Stimulated activated CD4-positive, alpha-beta T cell treated with anti-CD3 and anti-CD28 coated beads, Interleukin-2, amount 100 ng/mL, for 24 hours (primary cell): ENCODE measurements at places on chromosomes 3 and 15.

- DNase-seq: peak; percentile 29
Observed at GRCh38 chr3:150410311-150411105, 2.4 kb downstream of the TSC22D2 start.

DNA sequence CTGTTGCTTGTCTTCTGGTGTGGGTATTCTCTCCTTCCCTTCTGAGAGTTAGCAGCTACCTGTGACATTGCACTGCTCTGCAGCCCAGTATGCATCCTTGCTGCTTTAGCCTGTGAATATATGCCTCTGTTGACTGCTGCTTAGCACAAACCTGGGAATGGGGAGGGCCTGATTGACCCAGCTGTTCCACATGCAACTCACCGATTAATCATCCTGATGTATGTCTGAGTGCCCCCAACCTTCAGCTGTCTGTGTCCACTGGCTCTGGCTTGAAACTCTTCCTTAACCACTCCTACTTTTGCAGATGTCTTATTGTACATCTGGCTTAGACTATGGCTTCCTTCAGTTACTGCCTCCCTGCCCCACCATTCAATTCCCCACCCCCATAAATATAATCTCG, 119.1 kb downstream of the RASA2 start:
- DNase-seq: no peak

GRCh38 chr3:37139567-37140052, 34.8 kb downstream of the LRRFIP2 start:
- DNase-seq: no peak

DNA sequence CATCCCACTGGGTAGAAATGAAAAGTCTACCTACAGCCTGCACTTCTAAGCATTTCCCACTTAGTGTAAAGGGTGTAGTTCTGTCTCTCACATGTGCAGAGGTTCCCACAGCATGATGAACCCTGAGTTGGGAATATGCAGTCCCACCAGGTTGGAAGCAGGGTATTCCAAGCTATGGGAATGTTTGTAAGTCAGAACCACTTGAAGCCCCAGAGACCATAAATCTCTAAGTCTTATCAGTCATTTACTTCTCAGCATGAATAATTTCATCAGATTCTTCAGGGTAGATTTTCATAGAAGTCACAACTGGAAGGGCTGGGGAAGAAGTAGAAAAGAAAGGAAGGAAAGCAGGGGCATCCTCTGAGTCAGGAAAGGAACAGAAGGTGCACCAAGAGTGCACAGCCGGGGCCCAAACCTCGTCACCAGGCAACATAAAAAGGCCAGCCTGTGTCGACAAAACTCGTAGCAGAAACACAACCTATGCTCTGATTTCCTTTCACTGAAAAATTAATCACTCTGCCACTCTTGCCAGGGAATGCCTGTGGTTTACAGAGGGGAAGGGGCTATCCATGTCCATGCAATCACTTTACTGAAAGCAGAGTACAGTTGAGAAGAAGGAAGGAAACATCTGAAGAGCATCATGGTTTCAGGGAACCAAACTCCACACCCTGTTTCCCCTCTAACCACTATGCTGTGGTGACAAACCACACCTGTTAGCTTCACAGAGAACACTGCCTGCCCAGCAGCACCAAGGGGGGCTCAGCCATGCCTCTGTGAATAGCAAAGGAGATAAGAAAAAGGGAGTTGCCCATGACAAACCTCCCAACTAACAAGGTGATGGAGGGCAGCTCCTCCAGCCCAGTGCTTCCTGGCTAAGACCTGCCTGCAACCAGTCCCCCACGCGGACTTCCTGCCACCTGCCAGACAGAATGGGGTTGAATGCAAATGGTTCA, 40.5 kb downstream of the SH3BP5 start:
- DNase-seq: peak; percentile 51

DNA sequence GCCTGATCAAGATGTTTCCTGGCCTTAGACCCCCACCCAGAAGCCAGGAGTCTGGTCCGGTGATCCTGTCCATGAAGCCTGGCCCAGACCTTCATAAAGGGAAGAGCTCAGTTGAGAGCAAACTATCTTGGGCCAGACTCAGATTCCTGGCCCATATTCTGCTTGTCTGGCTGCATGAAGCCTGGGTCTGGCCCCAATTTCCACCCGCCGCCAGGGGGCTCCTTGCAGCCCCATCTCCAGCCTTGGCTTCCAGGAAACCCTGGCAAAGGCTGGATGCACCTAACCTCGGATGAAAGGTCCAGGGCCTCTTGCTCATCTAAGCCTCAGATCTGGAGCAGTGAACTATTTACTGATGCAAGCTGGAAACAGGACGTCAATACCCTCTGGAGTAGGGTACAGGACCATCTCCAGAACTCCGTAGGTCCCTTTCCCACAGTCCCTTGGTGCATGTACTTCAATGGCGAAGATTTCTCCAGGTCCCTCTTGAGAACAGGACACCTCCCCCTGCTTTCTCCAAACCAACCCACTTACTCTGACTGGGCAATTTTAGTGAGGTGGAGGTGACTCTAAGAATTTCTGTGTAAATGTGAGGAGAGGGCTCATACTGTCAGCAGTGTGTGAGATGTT, 5.6 kb downstream of the FOXL2 start:
- DNase-seq: peak; percentile 20

DNA sequence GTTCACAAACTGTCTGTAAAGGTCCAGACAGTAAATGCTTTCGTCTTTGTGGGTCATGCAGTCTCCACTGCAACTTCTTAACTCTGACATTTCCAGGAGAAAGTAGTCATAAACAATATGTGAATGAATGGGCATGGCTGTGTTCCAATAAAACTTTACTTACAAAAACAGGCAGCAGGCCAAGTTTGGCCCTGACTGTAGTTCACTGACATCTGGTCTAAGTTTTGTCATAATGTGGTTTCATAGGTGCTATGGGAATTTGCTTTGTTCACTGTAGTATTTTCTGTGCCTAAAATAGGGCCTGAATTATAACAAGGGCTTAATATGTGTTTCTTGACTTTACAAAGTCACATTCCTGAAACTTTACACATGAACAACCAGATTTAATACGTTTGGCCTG, 186.0 kb upstream of the KBTBD8 start:
- no peak for DNase-seq

- no peak for DNase-seq
Observed at GRCh38 chr3:193297421-193297820, 56.4 kb downstream of the PLAAT1 start.
